ENCODE measurements at places on chromosomes 4 and X.

- no peaks in the 10 kb centered on the region for H3K27me3 ChIP-seq
- H3K4me3 ChIP-seq, result no peak overlapping the region
- H3K4me1 ChIP-seq, result no peaks in the 10 kb centered on the region
- DNase-seq, result peak; percentile 63
- H3K36me3 ChIP-seq, result no peaks in the 10 kb centered on the region
These were observed 27.8 kb upstream of the ADH7 start for GRCh38 chr4:99462875-99463464.

- no peak overlapping the region for H3K4me3 ChIP-seq
- H3K27me3 ChIP-seq, result no peaks in the 10 kb centered on the region
- no peaks in the 10 kb centered on the region for H3K4me1 ChIP-seq
- no peak for DNase-seq
- no peak overlapping the region for H3K27ac ChIP-seq
These were observed 41.2 kb upstream of the RNF150 start for GRCh38 chr4:141174457-141174856.

DNA sequence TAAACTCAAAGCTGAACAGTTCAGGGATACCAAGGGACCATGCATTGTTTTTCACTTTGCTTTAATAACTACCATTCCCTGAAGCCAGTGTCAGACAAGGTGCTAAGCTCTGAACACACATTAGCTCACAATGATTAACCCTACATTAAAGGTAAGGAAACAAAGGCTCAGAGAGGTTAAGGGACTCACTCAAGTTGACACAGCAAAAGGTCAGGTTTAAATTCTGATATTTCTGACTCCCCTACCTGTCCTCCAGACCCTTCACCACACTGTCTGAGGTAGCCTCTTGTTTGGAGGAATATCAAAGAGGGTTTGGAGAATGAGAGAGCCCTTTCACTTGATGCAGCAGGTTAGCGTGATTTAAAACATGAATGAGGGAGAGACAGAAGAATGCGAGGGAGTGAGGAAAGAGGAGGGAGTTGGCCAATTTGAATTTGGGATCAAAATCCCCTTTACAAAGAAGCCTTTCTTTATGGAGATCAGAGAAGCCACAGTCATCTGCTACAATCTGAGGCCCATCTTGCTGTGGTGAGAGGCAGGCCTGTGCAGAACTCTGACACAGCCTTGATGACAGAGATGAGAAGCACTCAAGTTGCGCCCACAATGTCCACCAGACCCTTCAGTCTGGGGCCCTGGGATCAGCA is 103.5 kb downstream of the FHDC1 start:
- no peaks in the 10 kb centered on the region for H3K27me3 ChIP-seq
- no peaks in the 10 kb centered on the region for H3K36me3 ChIP-seq
- peaks cover 2% of the 10 kb centered on the region for H3K4me1 ChIP-seq
- no peak for DNase-seq
- no peak overlapping the region for H3K27ac ChIP-seq

GRCh38 chr4:33013282-33013681 is 2293.1 kb downstream of the PCDH7 start:
- H3K4me1 ChIP-seq, result no peaks in the 10 kb centered on the region
- H3K27me3 ChIP-seq, result no peaks in the 10 kb centered on the region
- DNase-seq, result no peak
- H3K4me3 ChIP-seq, result no peak overlapping the region

DNA sequence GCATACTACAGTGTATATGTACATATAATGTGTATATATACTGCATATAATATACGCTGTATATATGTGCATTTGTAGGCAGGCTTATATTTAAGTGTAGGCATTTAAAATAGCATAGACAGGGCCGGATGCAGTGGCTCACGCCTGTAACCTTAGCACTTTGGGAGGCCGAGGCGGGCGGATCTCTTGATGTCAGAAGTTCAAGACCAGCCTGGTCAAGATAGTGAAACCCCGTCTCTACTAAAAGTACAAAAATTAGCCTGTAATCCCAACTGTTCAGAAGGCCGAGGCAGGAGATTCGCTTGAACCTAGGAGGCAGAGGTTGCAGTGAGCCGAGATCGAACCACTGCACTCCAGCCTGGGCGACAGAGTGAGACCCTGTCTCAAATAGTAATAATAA is 78.4 kb downstream of the JAKMIP1 start:
- H3K27me3 ChIP-seq, result no peaks in the 10 kb centered on the region
- H3K4me1 ChIP-seq, result no peaks in the 10 kb centered on the region

GRCh38 chr4:64341711-64342110 is 67.5 kb downstream of the TECRL start:
- DNase-seq, result no peak
- no peaks in the 10 kb centered on the region for H3K36me3 ChIP-seq
- H3K27me3 ChIP-seq, result no peaks in the 10 kb centered on the region

GRCh38 chrX:132833373-132833772 is 125.1 kb downstream of the HS6ST2 start:
- no peak overlapping the region for H3K4me3 ChIP-seq
- no peak for DNase-seq
- no peaks in the 10 kb centered on the region for H3K27me3 ChIP-seq
- no peaks in the 10 kb centered on the region for H3K4me1 ChIP-seq
- no peak overlapping the region for H3K27ac ChIP-seq
- no peaks in the 10 kb centered on the region for H3K36me3 ChIP-seq

DNA sequence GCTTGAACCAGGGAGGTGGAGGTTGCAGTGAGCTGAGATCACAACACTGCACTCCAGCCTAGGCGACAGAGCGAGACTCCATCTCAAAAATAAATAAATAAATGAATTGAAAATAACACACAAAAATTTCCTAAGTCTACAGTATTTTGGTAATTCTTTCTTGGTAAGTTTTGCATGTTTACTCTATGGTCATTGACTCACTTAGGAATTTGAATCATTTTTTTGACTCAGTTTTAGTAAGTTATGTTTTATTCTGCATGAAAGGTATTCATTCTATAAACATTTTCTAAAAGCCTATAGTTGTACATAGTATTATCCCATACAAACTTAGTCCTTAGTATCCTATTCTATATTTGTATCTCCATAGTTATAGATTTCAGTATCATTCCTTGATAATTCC is 772.9 kb upstream of the SLIT2 start:
- no peaks in the 10 kb centered on the region for H3K36me3 ChIP-seq
- H3K4me1 ChIP-seq, result no peaks in the 10 kb centered on the region
- H3K27me3 ChIP-seq, result no peaks in the 10 kb centered on the region

GRCh38 chr4:42464550-42465094 is 67.3 kb downstream of the SHISA3 start:
- no peak overlapping the region for H3K27ac ChIP-seq
- no peaks in the 10 kb centered on the region for H3K27me3 ChIP-seq
- no peaks in the 10 kb centered on the region for H3K36me3 ChIP-seq
- DNase-seq, result no peak

- no peak overlapping the region for H3K27ac ChIP-seq
- H3K4me1 ChIP-seq, result no peaks in the 10 kb centered on the region
These were observed 565.8 kb downstream of the GRXCR1 start for GRCh38 chr4:43458293-43458692.

DNA sequence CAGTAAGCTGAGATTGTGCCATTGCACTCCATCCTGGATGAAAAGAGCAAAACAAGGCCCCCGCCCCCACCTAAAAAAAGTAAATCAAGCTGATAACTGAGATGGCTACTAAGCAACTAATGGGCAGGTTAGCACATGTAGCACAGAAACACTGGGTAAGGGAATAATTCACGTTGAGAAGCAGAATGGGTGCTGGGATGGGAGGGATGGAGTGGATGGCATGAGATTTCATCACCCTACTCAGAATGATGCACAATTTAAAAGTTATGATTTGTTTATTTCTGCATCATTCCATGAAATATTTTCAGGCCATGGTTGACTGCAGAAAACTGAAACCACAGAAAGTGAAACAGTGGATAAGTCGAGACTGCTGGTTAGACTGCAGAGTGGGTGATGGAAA is 224.0 kb downstream of the ARAP2 start:
- H3K27me3 ChIP-seq, result no peaks in the 10 kb centered on the region
- H3K27ac ChIP-seq, result no peak overlapping the region
- no peaks in the 10 kb centered on the region for H3K36me3 ChIP-seq
- no peaks in the 10 kb centered on the region for H3K4me1 ChIP-seq

DNA sequence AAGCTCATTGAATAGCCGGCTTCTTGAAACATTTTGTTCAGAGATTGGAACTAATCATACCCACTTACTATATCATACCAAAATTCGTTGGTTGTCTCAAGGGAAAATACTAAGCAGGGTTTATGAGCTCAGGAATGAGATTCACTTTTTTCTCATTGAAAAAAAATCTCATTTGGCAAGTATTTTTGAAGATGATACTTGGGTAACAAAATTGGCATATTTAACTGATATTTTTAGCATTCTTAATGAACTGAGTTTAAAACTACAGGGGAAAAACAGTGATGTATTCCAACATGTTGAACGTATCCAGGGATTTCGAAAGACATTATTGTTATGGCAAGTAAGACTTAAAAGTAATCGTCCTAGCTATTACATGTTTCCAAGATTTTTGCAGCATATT is 6.4 kb downstream of the FAM200B start:
- H3K4me1 ChIP-seq, result no peaks in the 10 kb centered on the region
- no peaks in the 10 kb centered on the region for H3K27me3 ChIP-seq
- no peaks in the 10 kb centered on the region for H3K36me3 ChIP-seq
- H3K4me3 ChIP-seq, result no peak overlapping the region
- H3K27ac ChIP-seq, result no peak overlapping the region

Measured in prostate gland (tissue), 2 donors.